Left hindlimb (tissue), 1 donor: ENCODE measurements at places on chromosomes 2 and 18.

DNA sequence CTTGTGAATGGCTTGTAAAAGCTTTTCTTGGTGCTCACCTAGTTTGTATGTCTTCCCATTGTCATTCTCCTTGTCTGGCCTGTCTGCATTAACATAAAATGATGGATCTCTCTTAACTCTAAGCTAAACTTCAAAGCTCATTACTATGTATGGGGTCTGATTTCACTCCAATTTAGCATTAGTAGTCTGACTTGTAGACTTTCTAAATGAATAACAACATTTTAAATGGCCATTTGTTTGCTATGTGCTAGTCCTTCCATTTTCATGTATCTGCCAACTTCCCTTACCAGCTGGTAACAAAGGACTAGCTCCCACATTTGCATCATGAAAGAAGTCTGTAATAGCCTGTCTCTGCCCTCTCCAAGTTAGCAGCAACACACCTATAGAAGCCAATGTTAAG, 324.2 kb upstream of the RGPD4 start:
- DNase-seq: no peak

DNA sequence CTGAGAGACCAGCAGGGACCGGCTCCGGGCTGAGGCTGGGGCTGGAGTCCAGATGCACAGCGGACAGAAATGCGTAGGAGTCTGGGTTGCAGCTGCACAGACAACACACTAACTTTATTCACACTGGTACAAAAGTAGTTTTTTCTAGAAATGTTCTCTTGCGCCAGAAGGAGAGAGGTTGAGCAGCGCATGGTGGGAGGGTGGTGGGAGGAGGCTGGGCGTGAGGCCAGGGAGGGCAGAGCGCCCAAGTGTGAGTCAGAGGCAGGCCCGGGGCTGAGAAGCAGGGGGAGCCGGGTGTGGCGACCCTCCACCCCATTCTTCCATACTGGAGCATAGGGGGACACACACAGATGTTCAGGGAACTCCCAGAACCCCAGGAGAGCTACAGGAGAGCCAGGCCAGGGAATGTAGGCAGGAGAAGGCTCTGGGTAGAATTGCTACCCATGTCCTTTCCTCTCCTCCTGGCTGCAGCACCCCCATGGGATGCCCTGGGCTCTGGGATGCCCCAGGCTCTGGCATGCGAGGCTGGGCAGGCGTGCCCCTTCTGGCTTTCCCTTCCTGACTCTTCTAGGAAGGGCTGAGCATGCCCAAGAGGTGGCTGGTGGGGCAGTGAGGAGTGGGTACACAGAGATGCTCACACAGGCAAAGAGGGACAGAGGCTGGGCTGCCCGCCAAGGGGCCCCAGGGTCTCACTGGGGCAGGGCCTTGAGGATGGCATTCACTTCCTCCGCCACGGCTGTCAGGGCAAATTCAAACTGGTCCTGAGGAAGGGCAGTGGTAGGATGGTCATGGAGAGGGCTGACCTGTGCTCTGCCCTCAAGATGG, 10.6 kb downstream of the DNAJB2 start:
- peak; percentile 93 for DNase-seq

DNA sequence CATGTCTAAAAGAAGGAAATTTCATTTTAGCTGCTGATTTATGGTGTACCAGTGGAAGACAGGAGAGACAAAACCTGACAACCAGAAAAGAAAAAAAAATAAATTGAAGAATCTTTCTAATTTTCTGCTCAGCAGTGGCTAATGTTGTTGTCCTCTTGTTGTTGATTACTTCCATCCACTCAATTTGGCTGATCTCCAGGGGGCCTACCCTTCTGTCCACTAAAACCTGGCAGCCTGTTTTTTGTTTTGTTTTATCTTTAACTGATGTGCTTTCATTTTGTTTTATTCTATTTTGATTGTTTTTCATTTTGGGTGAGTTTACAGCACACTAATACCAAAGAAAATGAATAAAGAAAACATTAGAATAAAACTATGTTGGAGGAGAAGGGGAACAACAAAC, 27.4 kb downstream of the TFPI start:
- DNase-seq: no peak

DNA sequence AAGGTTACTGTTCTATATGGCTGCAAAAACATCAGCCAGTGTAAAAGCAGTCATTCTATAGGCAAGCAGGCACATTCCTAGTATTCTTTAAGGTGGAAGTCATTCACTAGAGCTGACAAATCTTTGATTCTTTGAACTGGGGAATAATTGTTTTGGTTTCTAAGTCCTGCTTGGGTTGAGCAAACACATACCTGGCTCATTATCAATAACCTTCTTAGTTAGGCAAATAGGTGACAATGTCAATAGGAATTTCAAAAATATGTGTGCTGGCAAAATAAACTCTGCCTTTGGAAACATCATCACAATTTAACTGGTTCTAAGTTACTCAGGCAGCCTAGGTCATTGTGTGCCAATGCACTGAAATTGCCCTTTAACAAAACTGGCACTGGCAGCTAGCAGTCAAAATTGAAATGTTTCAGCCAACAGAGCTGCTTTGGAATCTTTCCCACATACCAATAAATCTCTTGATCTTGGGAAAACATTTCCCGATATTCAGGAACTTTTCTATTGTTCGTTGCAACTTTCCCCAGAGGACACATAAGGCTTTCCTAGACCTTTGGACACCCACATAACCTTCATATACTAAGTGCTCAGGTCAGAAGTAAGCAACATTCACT, 402.0 kb upstream of the MMADHC start:
- DNase-seq: no peak

GRCh38 chr2:56688661-56689060, 504.9 kb downstream of the CCDC85A start:
- no peak for DNase-seq

DNA sequence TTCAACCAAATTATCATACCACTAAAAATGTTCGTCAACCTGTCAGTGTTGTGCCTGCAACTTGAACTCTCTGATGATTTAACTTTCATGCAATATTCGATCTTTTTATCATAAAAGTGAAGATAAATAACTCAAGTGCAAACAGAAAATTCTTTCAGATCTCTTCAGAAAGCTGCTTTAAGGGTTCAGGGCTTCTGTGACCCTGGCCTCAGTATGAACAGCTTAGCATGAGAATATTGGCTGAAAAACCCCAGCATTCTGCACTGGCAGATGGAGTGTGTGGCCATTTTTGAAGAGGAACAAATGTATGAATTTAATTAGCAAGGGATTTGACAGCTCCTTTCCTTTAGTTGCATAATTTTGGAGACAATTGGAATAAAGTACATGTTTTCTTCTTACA, 851.4 kb upstream of the SOX11 start:
- no peak for DNase-seq
